Mucosa of gallbladder (tissue), 1 donor: ENCODE measurements at places on chromosomes 3 and 15. TPM values are rescaled to one million over a fixed set of nuclear protein-coding genes. Genes with fewer than 3 reads are reported as not detected.

The AADACL2 gene
- total RNA-seq: 0.14 TPM

The CA12 gene
- 20.5 TPM for total RNA-seq

The GABRA5 gene
- total RNA-seq: 0.12 TPM

The TOMM70 gene
- 31.3 TPM for total RNA-seq
